Body of pancreas (tissue), 4 donors: ENCODE measurements at places on chromosomes 3 and 15.
A peak's percentile ranks its signal among the peaks of the same experiment; 100 is the strongest.

- DNase-seq, result no peak
These were observed 17.6 kb downstream of the RSRC1 start for GRCh38 chr3:158127250-158128219.

GRCh38 chr3:39050029-39050428, 1.7 kb downstream of the SCN11A start:
- no peak for DNase-seq

- DNase-seq, result no peak
These were observed 205.4 kb downstream of the GREM1 start for GRCh38 chr15:32923176-32923575.

- no peak for DNase-seq
These were observed 54.3 kb upstream of the NEK10 start for GRCh38 chr3:27423463-27423862.

- DNase-seq, result no peak
These were observed 7.2 kb upstream of the FBLN2 start for GRCh38 chr3:13541691-13542090.

GRCh38 chr3:125394406-125394805, 19.3 kb upstream of the ZNF148 start:
- no peak for DNase-seq

DNA sequence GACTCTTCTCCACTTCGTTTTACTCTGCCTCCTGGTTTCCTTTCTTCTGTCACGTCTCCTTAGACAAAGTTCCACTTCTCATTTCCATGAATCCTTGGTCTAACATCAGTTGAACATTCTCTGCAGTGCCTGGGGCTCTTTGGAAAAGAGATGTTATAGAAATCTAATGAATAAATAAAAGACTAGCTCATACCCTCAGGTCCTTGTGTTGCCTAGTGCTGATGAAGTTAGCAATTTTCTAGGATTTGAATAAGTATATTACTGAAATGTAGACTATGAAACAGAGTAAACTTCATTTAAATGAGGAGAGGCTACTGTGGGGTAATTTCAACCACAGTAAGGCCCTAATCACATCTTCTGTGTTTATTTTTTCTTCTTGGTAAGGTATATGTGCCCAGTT, 146.9 kb upstream of the CADPS start:
- no peak for DNase-seq

- no peak for DNase-seq
These were observed 460.7 kb downstream of the ROBO1 start for GRCh38 chr3:79306934-79307570.

GRCh38 chr15:31327669-31328427, 1.2 kb downstream of the KLF13 start:
- DNase-seq, result peak; percentile 83

GRCh38 chr3:64546856-64547255, 140.9 kb downstream of the ADAMTS9 start:
- no peak for DNase-seq

DNA sequence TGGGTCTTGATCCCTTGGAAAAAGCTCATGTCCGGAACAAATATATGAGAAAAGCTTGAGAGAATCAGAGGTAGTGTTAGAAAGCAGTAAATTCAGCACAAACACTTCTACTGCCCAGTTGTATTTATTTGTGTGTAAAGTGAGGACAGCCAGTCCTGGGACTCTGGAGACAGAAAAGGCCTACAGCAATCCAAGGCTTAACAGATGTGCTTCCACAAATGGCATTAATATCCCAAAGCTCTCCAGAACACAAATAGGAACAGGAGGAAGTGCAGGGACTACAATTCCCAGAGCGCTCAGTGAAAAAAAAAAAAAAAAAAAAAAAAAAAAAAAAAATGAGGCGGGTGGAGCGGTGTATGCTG, 390 bp upstream of the AP2M1 start:
- no peak for DNase-seq

GRCh38 chr15:72368899-72369298, 6.9 kb downstream of the HEXA start:
- DNase-seq, result peak; percentile 60
